NCI-H1417 treated with DMSO at 0.1 percent for 48 hours (cell line): ENCODE measurements at places on chromosomes 4 and X.

DNA sequence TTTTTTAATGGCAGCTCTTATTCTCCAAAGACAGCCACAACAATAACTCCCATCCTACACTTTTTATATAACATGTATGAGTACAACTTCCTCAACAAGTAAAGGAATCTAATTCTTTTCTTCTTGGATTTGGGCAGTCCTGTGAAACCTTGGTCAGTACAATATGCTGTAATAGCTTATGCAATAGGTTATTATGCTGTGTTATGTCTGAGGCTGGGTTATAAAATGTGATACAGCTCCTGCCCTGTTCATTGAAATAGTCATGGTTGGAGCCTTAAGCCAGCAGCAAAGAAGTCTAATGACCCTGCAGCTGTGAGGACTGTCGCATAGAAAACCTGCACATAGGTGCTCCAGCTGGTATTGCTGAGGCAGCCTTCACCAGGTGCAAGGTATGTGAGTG, 215.8 kb upstream of the RASGEF1B start:
- DNase-seq: no peak

GRCh38 chr4:2792711-2793585, at the start of gene SH3BP2:
SH3BP2 (plus strand) TSS chr4:2793085; CDS start chr4:2820618, 27,533 bp downstream.
- no peak for DNase-seq

DNA sequence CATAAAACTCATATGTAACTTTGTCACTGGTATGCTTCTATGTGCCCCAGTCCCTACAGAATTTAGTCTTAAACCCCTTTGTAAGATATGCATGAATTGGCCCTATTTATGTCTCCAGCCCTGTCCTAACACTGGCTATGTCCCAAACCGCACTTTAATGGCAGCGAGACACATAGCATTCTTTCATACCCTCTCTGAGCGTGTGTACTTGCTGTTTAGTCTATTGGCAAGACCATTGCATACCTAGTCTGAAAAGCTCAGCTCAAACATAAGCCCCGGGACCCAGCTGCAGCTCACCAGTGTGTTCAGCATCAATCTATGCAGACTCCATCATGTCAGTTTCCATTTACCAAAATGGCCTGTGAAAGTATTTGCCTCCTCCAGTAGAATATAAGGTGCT, 1018.4 kb upstream of the TENM3 start:
- DNase-seq: no peak

DNA sequence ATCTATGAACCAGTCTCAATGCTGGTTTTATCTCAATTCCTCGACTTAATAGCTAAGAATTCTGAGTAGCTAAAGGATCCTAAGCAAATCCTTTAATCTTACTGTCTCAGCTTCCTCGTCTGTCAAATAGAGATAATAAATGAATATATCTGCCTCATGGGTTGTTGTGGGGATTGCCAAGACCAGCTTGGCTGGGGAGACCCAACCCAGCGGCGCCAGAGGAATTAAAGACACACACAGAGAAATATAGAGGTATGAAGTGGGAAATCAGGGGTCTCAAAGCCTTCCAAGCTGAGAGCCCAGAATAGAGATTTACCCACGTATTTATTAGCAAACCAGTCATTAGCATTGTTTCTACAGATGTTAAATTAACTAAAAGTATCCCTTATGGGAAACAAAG, 41.9 kb downstream of the SLC34A2 start:
- no peak for DNase-seq

DNA sequence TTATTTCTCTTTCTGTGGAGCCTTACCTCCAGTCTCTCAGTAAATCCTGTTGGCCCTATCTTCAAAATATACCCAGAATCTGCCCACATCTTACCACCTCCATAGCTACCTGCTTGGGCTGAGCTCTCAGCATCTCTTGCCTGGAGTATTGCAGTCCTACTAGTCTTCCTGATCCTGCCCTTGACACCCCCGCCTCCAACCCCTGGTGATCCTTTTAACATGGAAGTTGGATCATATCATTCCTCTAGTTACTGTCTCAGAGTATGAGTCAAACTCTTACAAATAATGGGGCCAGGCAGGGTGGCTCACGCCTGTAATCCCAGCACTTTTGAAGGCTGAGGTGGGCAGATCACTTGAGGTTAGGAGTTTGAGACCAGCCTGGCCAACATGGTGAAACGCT, 43.1 kb upstream of the SETD7 start:
- DNase-seq: no peak

- DNase-seq: no peak
These were observed 12.3 kb downstream of the ETDA start for GRCh38 chrX:135264206-135264605.

DNA sequence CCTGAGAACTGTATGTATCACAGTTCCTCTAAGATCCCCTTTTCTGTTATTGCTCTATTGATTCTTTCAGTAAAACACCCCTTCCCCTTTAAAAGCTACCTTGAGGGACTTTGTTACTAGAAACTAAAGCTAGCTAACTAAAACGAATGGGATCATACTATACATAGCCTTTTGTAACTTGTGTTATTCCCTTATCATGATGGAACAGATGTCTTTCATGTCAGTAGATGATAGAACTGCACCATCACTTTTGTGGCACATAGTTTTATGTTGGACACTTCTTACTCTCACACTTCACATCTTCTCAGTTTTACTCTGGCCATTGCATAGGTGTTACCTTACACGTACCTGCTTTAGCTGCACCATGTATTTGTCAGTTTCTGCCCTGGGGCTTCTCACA, 46.6 kb upstream of the PGRMC2 start:
- DNase-seq: no peak

DNA sequence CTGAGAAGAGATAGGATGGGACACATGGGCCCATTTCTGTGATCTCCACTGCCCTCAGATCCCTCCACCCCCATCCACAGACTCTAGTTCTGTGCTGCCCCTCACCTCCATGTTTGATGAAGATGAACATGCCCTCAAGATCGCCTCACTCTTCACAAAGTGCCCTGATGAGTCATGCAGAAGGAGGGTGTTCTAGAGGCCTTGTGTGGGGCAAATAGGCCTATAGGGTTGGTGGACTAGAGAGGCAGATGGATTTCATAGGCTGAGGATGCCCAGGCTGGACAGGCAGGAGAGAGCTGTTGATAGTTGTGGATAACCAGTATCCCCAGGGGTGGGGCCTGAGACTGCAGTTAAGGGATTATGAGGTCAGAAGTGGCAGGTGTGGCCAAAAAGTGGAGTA, at the start of gene CXorf65:
Gene CXorf65 (minus strand): TSS at position 314 of the 400 bp plus-strand sequence. CDS start 184 bp downstream, at position 130.
- no peak for DNase-seq

DNA sequence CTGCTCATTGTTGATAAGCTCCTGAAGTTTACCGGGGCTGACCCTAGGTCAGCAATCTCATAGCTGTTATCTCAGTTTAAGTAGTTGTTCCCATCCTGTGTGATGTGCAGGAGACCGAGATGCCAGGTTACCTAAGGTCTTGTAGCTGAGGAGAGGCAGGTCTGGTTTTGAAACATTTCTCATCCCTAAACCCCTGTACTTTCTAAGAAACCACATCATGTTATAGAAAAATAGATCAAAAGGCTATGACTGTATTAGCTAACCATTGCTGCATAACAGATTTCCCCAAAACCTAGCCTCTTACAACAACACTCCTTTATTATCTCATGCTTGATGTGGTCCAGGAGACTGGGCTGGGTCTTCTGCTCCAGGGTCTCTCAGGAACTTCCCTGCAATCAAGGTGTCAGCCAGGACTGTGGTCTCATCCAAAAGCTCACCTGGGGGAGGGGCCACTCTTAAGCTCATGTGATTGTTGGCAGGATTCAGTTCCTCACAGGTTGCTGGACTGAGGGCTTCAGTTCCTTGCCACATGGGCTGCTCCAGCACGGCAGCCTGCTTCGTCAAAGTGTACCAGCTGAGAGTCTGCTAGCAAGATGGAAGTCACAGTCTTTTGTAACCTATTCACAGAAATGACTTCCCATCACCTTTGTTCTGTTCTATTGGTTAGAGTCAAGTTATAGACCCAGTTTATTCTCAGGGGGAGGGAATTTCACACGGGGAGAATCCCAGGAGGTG, 60.9 kb upstream of the CLCN4 start:
- no peak for DNase-seq

GRCh38 chr4:137129441-137129840, 402.9 kb downstream of the PCDH18 start:
- no peak for DNase-seq

DNA sequence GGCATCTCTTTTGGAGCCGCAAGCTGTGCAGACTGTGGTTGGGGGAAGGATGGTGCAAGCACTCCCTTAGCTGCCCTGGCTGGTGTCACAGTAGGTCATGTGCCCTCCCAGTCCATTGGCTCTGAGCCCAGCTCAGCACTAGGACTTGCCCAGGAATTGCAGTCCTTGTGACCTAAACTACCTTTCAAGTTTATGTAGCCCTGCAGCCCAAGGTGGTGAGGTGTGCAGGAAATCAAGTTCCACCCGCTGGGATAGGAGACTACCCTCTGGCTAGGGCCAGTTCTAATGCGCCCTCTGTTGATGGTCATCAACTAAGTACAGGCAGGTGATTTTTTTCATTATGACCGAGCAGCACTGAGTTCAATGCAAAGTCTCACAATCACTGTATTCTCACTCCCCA, 335.2 kb downstream of the UBE2NL start:
- DNase-seq: no peak

- no peak for DNase-seq
These were observed 89.1 kb upstream of the ADRA2C start for GRCh38 chr4:3676907-3677747.

DNA sequence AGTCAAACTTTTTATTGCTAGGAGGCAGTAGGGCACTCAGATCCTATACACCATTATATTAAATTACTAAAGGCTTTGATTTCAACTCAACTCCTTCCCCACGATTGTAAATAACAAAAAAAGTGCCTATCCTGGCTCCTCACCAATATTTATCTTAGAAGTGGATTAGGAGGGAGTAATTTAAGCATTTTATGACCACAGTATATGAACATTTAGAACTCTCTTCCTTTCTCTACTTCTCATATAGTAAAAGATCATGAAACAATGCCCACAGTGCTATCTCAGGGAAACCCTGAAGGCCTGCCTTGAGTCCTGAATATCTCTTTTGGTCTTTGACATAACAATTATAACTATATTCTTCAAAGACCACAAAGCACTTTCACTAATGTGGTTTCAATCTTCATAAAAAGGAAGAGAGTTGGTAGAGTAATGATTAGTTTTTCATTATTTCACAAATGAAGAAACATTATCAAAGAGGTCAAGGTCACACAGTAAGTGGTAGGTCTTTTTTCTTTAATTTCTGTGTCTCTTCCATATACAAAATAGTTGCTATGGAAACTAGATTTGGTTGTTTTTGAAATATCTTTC, 29.1 kb upstream of the ADH1C start:
- no peak for DNase-seq

DNA sequence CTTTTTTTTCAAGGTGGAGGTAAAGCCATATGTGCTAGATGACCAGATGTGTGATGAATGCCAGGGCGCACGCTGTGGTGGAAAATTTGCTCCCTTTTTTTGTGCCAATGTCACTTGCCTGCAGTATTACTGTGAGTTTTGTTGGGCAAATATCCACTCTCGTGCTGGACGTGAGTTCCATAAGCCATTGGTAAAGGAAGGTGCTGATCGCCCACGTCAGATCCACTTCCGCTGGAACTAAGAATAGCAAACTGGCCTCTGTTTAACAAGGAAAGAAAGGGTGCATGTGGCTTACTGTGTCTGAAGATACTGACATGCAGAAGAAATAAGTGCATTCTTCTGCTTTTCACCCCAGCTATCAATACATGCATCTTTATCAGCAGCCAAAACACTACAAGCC, 63.9 kb downstream of the CPEB2 start:
- DNase-seq: no peak

DNA sequence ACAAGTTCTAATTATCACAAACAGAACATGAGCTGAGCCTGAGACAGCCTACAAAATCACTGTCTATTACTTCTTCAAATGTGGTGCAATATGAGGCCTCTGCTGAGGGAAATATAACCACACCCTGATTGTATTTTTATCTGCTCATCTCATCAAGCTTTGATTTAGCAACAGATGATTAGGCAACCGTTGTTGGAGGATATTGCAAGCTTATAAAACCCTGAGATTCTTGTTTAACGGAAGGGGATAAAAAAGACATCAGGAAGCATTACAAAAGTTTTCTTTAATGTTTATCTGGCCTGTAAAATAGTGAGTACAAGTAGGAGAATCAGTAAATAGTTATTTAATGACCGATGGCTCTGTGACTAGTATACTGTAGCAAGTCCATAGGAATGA, 108.5 kb downstream of the ZNF330 start:
- DNase-seq: no peak

DNA sequence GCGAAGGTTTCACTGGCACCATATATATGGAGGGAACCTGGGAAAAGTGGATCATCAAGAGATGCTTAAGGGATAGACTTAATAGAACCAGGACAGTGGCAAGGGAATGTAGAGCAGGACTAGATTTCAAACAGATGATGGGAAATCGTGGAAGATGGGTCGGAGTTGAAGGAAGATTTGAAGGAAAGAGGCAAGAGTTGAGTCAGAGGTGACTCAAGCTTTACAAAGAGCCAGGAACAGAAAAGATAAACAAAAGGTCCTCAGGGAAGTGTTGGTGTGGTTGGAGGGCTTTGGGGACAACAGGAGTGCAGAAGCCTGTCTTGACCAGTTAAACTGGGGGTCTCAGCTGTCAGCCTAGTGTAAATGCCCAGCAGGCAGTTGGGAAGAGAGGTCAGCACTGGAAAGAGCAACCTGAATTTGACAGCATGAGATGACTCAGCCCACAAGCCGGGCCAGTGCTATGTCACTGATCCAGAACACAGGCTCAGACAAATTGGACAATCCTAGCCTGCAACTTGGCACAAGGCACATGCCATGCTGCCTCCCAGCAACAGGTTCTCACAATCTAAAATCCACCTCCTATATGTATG, 230.5 kb downstream of the IDS start:
- no peak for DNase-seq

DNA sequence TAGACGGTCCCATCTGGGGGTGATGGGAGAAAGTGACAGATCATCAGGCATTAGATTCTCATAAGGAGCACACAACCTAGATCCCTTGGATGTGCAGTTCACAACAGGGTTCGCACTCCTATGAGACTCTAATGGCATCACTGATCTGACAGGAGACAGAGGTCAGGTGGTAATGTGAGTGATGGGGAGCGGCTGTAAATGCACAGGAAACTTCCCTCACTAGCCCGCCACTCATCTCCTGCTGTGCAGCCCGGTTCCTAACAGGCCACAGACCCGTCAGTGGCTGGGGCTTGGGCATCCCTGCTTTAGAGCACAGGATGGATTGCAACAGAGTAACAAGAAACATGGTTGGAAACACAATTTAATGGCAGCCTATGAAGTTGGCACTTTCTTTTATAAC, 172.6 kb upstream of the VCX3A start:
- DNase-seq: no peak

- DNase-seq: no peak
These were observed 140.3 kb upstream of the ZXDB start for GRCh38 chrX:57451426-57452020.
